Keratinocyte (primary cell): ENCODE measurements at places on chromosomes 1 and 21.
A peak's percentile ranks its signal among the peaks of the same experiment; 100 is the strongest.

- no peak for DNase-seq
These were observed 128.3 kb downstream of the ELAVL4 start for GRCh38 chr1:50237056-50237455.

DNA sequence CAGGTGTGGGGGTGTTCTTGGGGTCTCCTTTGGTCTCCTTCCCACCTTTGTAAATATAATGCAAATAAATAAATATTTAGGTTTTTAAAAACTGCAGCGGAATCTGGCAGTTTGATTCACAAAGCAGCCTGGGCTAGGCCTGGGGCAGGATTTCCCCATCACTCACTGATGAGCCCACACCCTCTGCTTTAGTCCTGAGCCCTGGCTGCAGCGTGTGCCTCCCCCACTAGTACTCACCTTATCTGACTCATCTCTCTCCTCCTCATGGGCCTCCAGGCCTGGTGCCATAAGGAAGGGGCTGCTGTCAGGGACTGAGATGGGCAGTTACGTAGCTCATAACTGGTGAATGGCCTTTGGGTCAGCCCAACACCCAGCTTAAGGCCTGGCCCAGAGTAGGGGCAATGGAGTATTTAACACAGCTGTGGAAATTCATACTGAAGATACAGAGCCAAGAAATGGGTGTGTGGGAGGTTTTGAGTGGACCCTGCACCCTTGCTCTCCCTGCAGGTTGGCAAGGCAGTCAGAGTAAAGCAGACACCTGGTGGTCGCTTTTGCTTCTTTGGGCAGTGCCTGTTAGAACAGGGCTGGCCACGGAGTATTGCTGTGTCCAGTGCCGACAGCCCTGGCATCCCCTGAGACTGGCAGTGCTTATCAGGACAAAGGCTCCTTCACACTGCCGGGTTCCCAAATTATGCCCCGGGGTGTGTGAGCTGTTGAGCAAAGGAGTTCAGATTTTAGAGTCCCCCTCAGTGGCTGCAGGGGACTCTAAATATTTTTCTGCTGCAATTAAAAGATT is 39.7 kb downstream of the AZIN2 start:
- DNase-seq: no peak

DNA sequence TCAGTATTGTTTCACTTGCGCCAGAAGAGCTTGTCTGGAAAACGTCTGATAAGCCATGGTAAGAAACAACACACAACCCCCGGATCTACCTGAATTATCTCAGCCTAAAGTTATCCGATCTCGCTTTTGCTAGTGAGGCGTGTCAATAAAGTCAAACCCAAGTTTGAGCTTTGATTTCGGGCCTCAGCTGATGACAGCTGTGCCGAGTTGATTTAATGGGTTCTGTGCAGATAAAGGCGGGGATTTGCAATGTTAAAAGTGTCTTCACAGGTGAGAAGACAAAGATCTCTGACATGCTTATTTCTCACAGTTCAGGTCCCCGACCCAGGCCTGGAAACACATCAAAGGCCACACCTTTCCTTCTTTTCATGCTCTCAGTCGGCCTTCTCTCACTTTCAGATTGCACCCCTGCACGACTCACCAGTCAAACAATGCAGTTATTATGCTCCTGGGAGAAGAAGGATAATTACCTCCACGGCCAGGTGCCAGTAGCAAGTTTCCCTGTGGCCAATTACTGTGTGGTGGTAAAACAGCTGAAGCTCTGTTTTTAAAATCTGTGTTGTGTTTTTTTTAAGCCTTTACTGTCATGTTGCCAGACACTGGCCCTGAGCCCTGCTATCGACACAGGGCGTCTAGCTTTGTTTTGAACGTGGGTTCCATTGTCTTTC is 245.3 kb upstream of the RUNX1 start:
- DNase-seq: peak; percentile 21

- DNase-seq: no peak
These were observed 418.8 kb downstream of the SIPA1L2 start for GRCh38 chr1:232211149-232211548.

DNA sequence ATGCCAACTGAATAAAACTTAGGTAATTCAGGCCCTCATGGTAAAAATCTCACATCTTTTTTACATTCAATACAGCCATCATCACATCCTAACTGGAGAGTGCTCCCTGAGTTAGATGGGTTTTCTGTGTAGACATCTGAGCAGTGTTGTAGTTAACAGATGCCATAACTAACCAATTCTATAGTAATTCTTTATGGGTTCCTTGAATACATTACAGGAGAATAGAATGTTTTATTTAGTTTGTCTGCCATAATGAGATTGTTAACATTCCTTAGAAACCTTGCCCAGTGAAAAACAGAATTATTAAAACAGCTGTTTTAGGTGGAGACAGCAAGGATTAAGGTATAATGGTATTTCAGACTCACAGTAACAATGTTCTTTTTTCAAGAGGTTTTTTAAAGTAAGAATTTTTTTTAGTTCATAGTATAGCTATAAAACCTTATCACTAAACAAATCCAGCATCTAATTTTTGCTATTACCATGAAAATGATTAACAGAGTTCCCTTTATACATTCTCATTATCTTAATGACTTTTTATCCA is 95.3 kb downstream of the ATP5PO start:
- DNase-seq: no peak

DNA sequence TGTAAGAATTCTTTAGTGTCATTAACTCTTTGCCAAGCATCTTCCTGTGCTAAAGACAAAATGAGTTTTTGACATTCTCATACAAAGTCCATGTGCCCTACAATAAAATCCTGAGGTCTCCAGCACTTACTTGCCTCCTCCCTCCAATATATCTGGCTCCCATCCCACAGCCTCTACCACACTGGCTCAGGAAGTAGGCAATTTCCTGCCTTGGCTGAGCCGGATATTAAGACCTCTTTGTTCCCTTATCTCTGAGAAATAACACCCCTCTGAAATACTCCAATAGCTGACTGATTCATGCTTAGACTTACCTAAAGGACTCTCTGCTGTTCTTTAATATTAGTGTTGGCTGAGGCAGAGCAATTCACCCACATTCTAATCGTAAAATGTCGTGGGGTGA is 37.6 kb upstream of the GORAB start:
- DNase-seq: no peak

- no peak for DNase-seq
These were observed 3.9 kb upstream of the CLCA1 start for GRCh38 chr1:86464819-86465218.

GRCh38 chr1:204288021-204288588 is 71.6 kb downstream of the PLEKHA6 start:
- DNase-seq: peak; percentile 87

- no peak for DNase-seq
These were observed 552 bp upstream of the GPR157 start for GRCh38 chr1:9129266-9130041.

- DNase-seq: no peak
These were observed 45.5 kb upstream of the ECE1 start for GRCh38 chr1:21335750-21336224.

DNA sequence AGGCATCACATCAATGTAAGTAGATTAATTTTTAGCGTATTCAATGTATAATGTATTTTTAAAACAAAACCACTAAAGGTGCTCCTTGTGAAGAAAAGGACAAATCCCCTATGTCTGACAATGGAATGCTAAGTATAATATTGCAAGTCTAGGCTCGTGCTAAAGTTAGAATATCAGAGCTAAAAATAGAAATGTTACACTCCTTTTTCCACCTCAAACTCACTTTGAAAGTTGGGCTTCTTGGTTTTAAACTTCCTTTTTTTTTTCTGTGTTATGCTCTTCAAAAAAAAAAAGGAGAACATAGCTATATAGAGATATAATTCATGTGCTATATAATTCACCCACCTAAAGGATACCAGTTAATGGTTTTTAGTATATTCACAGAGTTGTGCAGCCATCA is 3.6 kb upstream of the SERBP1 start:
- no peak for DNase-seq

DNA sequence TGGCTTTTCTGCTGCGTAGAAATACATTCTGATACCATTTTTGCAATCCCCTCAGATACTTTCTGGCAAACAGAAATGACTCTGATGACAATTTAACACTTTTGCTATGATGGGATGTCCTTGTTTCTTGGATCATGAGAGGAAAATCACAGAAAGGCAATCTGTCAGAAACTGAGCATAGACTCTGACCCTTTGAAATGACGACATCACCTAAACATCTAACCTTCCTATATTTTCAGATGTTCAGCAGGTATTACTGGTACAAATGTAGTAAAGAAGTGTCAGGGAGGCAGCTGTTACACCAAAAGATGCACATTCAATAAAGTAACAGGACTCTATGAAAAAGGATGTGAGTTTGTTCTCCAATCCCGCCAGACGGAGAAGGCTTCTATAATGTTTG is 13.2 kb downstream of the CLCA1 start:
- no peak for DNase-seq

DNA sequence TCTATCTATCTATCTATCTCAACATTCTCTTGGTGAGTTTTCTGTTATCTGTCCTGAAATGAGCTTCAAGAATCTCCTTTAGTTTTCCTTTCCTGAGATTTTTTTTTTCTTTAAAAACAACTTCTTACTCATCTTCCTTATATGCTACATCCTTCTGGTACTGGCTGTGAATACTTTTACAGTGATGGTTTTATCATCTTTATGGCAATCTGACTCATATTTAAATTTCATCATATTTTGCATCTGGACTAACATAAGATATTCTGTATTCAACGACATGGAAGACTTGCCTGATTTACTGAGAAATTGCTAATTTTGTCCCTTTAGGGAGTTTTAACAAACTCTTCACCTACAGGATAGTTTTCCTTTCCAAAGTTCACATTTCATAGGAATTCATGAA is 33.0 kb downstream of the PDE4B start:
- DNase-seq: no peak

DNA sequence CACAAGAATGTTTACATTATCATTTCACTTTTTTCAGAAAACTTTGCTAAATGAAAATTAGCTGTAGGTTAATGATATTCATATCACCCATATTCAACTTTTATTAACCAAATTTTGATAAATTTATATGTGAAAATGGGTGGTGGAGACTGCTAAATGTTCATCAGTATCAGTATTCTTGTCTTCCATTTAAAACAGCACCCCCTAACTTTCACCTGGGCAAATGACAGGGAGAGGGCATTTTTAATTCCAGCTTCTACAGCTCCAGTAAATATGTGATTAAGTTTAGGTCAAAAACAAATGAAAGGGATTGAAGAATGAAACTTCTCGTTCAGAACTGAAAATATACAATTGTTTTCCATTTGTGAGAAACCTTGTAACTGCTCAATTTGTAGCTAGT is 722.2 kb downstream of the KCNT2 start:
- DNase-seq: no peak

DNA sequence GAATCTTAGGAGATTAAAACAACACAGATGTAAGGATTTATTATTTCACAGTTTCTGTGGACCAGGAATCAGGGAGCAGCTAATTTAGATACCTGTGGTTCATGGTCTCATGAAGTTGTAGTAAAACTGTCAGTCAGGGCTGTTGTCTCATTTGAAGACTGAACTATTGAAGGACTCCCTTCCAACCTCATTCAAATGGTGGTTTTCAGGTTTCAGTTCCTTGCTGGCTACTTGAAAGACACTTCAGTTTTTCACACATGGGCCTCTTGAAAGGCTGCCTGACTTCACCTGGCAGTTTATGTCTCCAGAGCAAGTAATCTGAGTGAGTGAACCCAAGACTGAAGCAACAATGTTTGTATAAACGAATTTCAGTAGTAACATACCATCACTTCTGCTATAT is 915.9 kb downstream of the PLA2G4A start:
- no peak for DNase-seq

GRCh38 chr1:226061068-226061840 is 1.3 kb upstream of the H3-3A start:
- DNase-seq: no peak

DNA sequence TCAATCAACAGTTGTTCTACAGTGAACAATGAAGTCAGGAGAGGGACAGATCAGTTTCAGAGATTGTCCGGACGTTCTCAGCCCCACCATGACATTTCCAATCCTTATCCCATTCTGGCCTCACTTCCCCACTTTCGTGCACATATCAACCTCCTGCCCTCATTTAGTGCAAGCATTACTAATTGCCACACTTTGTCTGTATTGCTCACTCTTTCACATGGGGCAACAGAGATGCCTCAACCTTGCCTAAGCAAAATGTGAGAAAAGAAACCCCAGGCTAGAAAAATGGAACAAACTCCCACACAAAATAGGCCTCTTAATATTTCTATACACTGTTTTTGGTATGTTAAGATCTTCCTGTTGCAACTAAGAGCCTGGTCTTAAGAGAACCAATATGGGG is 8.9 kb upstream of the RGS1 start:
- DNase-seq: no peak

GRCh38 chr1:100703716-100704115 is 15.8 kb upstream of the VCAM1 start:
- no peak for DNase-seq

- DNase-seq: no peak
These were observed 17.8 kb downstream of the TTC34 start for GRCh38 chr1:2783435-2784397.

GRCh38 chr1:17561561-17561985 is 22.1 kb downstream of the ARHGEF10L start:
- DNase-seq: no peak

GRCh38 chr21:36210779-36211659 is 54.4 kb downstream of the DOP1B start:
- no peak for DNase-seq

DNA sequence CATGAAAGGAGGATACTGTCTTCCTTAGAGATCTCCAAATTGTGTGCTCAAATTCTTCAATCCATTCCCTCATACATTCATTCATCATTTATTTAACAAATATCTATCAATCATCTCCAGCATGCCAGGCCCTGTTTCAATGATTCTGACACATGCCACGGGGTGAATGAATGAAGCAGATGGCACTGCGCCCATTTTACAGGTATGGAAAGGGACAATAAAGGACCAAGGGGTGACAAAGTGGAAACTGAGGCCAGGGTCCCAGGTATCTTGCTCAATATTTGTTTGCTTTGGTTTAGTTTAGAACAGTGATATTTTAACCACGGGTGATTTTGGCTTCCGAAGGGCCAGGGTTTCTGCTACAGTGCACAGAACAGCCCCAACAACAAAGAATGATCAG is 321.6 kb upstream of the RUNX1 start:
- DNase-seq: no peak

DNA sequence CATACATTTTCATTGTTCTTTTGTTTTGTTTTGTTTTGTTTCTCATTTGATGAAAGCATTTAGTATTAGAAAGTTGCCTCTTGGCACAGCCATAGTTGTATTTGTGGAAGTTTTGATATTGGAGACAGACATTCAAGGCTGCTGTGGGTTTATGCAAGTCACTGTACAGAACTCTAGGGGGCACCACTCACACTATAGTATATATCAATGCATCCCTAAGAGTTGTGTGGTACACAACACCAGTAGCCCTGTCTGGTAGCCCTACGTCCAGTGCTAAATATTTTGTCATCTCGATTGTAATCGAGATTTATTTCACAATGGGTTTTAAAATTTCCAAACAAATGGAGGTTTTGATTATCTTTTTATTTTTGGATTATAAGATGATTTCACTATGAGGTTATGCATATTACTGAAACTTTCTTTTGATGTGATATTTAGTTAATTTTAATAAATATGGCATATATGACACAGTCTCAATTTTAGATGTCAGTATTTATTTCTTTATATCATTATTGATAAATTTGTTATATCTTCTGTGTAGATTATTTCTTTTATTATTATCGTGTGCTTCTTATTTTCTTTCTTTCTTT is 112.2 kb downstream of the NR5A2 start:
- DNase-seq: no peak

GRCh38 chr1:157575744-157576143 is 22.1 kb downstream of the FCRL4 start:
- DNase-seq: no peak
